Cortex of kidney (tissue), 1 donor: ENCODE measurements at places on chromosomes 5 and 9.

DNA sequence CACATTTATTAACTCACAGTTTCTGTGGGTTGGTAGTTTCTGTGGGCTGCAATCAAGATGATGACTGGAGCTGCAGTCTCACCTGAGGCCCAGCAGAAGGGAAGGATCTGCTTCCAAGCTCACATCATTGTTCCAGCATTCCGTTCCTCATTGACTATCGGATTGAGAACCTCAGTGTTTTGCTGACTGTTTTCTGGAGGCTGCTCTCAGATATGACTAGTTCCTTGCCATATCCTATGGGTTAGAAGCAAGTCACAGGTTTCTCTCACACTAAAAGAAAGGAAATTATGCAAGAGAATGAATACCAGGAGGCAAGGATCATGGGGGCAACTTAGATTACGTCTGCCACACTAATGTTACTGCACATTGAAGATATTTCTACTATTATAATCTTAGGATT is 6.3 kb upstream of the ERAP1 start:
- DNase-seq: no peak

DNA sequence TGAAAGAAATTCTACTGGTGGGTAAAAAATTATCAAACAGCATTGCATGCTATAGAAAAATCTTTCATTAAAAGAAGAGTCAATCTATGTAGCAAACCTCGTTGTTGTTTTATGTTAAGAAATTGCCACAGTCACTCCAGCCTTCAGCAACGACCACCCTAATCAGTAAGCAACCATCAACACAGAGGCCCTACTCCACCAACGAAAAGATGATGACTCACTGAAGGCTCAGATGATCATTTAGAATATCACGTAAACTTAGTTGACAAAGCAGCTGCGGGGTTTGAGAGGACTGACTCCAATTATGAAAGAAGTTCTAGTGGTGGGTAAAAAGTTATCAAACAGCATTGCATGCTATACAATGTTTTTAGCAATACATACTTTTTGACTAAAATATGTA is 242.6 kb downstream of the DRD1 start:
- no peak for DNase-seq

- no peak for DNase-seq
Observed at GRCh38 chr9:6960777-6961176, 203.0 kb downstream of the KDM4C start.

DNA sequence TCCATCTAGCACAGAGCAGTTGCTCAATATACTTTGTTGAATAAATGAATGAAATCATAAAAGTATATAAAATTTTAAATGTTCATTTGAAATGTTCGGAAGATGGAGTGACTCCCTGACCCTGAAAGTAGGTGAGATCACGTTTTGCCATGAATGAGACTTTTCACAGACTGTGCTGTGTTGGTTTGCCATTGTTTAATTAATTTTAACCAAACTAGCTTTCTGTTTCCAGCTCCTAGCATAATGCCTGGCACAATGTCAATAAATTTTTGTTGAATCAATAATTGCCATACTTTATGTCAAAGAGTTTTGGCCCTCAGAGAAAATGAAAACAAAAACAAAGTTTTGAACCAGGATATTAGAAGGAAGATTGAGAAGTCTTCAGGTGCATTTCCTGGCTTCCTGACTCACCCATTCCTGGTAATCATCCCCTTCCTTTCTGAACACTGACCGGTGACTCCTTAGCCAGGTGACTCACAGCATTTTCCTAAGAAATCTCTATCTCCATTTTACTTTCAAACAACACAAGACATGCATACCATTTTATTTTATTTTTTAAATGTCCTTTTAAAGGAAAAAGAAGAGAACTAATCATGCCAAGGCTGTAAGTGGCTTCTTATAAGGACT is 15.1 kb downstream of the SLC28A3 start:
- no peak for DNase-seq

DNA sequence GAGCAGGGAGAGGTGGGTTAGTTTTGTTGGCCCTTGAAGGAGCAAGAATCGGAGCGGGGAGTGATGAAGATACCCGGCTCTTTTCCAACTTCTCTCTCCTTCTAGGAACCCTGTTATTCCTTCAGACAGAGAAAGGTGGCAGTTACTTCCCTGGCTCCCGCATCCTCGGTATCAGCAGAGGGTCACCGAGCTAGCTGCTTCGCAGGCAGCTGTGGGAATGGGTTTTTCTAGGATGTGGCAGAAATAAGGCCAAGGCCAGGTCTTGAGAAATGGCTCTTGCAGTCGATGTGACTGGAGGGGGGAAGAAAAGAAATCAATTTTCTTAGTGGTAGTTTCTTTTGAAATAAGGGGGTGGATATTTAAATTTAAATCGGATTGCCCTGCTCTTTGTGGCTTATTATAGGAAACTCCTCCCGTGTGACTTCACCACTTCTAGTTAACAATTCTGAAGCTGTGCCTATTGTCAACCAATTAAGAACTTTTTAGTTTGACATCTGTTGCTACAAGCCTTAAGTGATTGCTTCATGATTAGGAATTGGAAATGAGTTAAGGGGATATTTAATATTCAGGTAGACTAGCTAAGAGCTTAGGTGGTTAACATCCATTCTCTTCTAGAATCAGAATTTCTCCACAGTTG is 1.4 kb downstream of the SAP30L start:
- DNase-seq: no peak

DNA sequence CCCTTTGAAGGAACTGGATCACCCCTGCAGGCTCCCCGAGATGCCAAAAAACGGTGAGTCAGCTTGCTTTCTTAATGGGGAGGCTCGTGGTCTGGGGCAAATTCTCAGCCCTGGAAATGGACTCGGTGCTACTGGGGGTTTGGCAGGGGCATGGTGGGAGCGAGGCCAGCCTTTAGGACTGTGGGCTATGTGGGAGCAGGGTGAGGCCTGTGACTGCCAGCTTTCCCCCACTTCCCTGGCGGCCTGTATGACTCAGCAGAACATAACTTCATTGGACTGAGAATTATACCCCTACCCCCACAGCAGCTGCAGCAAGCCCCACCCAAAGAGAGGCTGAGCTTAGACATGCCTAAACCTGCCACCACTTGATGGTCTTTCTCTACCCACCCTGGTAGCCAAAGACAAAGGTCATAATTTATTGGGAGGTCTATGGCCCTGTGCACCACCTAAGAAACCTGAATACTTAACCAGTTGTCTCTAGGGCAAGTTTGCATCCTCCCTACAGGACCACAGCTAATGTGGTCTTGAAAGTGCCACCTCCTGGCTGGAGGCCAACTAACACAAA is 325.3 kb downstream of the TLE1 start:
- DNase-seq: no peak

DNA sequence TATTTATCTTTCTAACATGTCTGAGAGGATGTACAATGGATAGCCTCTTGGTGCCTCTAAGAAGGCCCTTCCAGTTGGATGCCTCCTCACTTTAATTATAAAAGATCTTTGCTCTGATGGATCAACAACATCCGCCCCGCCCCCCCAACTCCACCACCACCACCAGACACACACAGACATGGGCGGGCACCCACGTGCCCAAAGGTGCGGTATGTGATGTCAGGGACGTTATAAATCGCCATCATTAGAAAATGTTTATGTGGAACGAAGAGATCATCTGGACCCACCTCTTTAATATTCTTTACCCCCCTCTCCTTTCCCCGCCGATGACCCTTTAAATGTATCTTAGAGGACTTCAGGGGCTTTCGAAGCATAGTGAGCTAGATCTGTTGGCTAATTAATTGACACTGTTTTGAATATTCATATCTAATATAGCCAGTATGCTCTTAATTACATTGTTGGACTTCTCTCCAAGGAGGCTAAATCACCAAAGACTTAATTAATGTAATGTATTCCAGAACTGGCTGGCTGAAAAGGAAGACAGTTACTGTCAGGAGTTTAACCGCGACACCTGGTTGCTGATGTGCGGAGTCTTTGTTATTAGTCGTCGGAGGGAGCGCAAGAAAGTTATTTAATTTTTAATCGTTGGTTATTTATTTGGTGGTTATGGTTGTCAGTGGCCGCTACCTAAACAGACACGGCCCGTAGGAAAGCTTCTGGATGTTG is 6.1 kb upstream of the FOXB2 start:
- no peak for DNase-seq

- no peak for DNase-seq
Observed at GRCh38 chr5:54727874-54728587, 210.5 kb downstream of the SNX18 start.

DNA sequence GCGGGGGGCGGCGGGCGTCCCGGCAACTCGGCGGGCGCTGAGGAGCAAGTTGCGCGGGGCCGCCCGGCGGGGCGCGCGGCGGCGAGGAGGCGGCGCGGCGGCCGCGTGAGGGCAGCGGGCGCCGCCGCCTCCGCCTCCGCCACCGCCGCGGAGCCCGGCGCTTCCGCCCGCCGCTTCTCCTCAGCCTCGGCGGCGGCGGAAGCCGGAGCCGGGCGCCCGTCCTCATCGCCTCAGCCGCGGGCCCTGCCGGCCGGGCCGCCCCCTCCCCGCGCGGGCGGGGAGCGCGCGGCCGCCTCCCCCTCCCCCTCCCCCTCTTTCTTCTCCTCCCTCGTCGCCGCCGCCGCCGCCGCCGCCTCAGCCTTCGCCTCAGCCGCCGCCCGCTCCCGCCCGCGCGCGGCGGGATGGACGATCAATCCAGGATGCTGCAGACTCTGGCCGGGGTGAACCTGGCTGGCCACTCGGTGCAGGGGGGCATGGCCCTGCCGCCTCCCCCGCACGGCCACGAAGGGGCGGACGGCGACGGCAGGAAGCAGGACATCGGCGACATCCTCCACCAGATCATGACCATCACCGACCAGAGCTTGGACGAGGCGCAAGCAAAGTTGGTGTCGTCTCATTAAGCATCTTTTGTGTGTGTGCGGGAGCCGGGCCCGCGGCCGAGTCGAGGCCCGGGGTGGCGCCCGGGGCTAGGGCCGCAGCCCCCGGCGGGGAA is at the start of gene PBX3:
Gene PBX3, plus strand, starts transcription at position 321 of the 712 bp plus-strand sequence.
- DNase-seq: no peak

DNA sequence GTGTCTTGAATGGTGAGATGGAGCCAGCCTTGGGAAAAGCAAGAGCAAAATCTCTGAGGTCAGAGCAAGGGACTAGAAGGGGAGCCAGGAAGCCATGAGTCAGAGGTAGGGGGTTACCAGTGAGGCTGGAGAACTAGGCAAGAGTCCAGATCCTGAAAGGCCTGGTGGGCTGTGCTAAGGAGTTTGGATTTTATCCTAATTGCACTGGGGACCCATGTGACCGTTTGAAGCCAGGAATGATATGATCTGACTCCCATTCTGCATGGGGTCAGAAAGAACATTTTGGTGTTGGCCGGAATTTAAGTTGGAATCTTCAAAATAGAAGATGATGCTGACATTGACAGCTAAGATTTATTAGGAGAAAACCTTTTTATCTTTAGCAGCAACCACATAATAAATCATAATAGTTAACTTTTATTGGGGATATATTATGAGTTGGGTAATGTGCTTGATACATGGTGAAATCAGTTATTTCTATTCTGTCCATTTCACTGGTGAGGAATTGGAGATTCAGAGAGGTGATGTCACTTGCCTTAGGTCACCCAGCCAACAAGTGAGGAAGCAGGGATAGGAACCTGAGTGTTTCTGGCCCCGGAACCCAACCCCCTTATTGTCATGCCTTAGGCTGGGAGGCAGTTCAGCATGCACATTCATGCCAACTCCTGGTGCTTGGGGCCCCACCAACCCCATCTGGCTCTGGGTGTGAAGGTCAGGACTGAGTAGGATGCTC is 61.5 kb upstream of the RARS1 start:
- no peak for DNase-seq

GRCh38 chr5:6542421-6543345 is 90.2 kb downstream of the NSUN2 start:
- DNase-seq: no peak

DNA sequence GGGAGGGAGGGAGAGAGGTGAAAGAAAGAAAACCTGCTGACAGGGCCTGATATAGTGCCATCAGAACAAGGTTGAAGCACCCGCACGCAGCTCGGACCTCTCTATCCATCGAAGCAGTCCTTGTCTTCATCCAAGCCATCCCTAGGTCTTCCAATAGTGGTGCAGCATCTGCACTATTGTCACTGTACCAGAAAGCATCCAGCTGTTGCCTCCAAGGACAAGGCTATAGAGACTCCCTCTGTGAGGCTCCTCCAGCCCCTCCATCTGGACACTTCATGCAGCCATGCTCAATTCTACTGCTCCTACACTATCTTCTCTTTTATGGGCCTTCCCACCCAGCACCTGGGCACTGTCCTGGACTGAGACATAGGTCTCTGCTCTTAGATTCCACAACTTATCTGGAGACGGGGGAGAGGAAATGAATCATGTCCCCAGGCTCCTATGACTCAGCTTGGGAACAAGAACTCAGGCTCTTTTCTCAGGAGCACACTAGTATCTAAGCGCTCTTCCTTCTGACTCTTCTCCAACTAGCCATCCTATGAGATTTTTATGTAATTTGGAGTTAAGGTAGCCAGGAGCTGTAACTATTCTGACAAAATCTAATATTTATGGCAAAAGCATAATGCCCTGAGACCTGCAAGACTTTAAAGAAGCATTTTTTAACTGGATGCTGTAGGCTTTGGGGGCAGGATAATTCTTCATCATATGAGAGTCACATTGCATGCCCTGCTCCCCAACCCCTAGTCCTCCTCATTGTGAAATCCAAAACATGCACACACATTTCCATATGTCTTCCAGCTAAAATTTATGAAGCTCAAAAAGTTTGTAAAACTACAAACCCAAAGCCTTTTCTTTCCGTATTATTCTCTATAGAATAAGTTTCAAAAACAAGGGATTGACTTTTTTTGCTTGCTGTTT is 446.8 kb downstream of the CCDC171 start:
- DNase-seq: no peak

DNA sequence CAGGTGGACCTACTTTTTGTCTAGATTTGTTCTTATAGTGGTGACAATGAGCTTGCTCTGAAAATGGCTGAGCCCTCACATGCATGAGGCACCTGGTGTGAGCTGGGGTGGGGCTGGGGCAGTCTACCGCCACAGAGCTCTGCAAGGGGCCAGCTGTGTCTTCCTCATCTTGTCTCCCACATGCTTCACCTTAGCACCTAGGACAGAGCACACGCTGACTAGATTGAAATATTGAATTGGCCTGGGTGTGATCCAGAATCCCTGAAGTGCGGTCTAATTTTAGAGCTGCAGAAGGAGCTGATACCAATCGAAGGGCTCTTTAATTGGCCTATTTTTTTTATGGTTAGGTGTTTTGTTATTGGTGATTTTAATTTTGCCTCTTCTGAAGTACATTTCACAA is 126.1 kb upstream of the NFIB start:
- no peak for DNase-seq

DNA sequence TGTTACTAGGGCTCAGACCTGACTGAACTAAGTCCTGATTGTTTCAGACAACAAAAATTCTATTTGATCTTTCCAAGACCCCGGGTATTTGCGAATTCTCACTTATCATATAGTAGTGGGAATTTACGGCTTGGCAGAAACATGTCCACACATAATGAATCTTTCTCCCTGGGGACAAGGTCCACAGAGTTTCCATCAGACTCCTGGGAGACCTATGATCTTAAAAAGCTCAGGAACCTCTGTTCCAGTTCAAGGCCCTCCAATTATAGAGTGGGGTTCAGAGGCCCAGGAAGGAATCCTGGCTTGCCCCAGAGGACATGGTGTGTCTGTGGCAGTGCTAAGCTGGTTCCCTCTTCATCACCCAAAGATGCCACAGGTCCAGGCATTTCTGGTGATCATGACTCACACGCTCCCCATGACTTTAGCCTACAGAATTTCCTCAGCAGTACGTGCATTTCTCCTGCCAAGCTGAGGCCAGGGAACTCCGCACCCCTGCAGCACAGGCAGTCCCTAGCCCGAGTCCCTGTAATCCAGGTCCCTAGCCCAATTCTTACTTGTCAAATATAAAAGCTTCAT is 12.6 kb downstream of the RAPGEF1 start:
- no peak for DNase-seq
